ENCODE measurements at places on chromosomes 5 and 9.

- H3K4me1 ChIP-seq = peaks cover 16% of the 10 kb centered on the region
- H3K4me3 ChIP-seq = no peak overlapping the region
- H3K27me3 ChIP-seq = no peaks in the 10 kb centered on the region
- H3K36me3 ChIP-seq = no peaks in the 10 kb centered on the region
- no peak for DNase-seq
- no peak overlapping the region for H3K27ac ChIP-seq
Observed at GRCh38 chr5:15611008-15611407, 111.0 kb downstream of the FBXL7 start.

DNA sequence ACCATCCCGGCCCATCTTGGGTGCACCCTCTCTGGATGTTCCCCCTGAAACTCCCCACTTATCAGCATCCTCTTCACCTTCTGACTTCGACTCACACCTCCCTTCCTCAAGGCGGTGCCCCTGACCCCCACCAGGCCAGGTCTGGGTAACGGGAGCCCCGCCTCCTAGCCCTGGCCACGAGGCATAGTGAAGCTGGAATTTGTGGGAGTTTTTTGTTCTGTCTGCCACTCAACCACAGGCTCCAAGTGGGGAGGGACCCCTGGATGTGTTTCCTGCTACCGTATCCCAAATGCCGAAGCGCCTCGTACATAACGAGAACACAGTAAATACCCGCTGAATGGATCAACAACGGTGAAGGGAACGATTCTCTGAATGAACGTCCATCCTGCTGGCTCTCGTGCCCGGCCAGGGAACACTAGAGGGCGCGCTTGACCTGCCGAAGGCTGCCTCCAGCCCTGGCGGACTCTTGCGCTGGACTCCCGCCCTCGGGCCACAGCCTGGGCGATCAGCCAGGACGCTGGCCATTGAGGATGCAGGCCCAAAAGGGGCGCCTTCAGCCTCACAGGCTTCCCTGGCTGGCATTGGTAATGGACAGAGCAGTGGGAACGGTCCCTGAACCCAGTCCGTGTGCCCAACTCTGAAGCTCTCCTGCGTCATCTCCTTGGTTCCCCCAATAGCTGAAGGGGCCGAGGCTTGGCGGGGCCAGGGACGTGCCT, 47.3 kb upstream of the PHYKPL start:
- H3K36me3 ChIP-seq = no peaks in the 10 kb centered on the region
- H3K4me1 ChIP-seq = peaks cover 13% of the 10 kb centered on the region
- H3K4me3 ChIP-seq = no peak overlapping the region
- DNase-seq = no peak

- no peaks in the 10 kb centered on the region for H3K4me1 ChIP-seq
- DNase-seq = no peak
- H3K36me3 ChIP-seq = no peaks in the 10 kb centered on the region
- H3K27ac ChIP-seq = no peak overlapping the region
- H3K27me3 ChIP-seq = no peaks in the 10 kb centered on the region
Observed at GRCh38 chr9:105328872-105329718, 84.6 kb downstream of the SLC44A1 start.

- no peaks in the 10 kb centered on the region for H3K27me3 ChIP-seq
- no peak for DNase-seq
- no peak overlapping the region for H3K27ac ChIP-seq
- peaks cover 14% of the 10 kb centered on the region for H3K4me1 ChIP-seq
Observed at GRCh38 chr5:54673523-54674225, 156.1 kb downstream of the SNX18 start.

- no peaks in the 10 kb centered on the region for H3K27me3 ChIP-seq
- H3K36me3 ChIP-seq = no peaks in the 10 kb centered on the region
- no peak for DNase-seq
Observed at GRCh38 chr5:28391277-28391676, 1352.9 kb upstream of the CDH9 start.

- no peaks in the 10 kb centered on the region for H3K27me3 ChIP-seq
- no peak for DNase-seq
- H3K4me3 ChIP-seq = peak overlapping the region; percentile 86
- H3K36me3 ChIP-seq = no peaks in the 10 kb centered on the region
Observed at GRCh38 chr5:129905473-129906176, 1.4 kb downstream of the CHSY3 start.

- DNase-seq = no peak
- peaks cover 27% of the 10 kb centered on the region for H3K4me1 ChIP-seq
- peak overlapping the region; percentile 22 for H3K27ac ChIP-seq
- no peaks in the 10 kb centered on the region for H3K36me3 ChIP-seq
Observed at GRCh38 chr9:27367175-27367798, 70.3 kb upstream of the EQTN start.

- H3K27ac ChIP-seq = peak overlapping the region; percentile 78
- DNase-seq = no peak
- H3K36me3 ChIP-seq = no peaks in the 10 kb centered on the region
- no peak overlapping the region for H3K4me3 ChIP-seq
- H3K27me3 ChIP-seq = no peaks in the 10 kb centered on the region
- peaks cover 15% of the 10 kb centered on the region for H3K4me1 ChIP-seq
Observed at GRCh38 chr5:119410448-119411159, 41.7 kb upstream of the HSD17B4 start.

GRCh38 chr5:113140837-113141671, 164.5 kb downstream of the DCP2 start:
- H3K36me3 ChIP-seq = no peaks in the 10 kb centered on the region
- H3K4me1 ChIP-seq = peaks cover 22% of the 10 kb centered on the region
- peak overlapping the region; percentile 36 for H3K27ac ChIP-seq
- no peaks in the 10 kb centered on the region for H3K27me3 ChIP-seq
- DNase-seq = no peak

DNA sequence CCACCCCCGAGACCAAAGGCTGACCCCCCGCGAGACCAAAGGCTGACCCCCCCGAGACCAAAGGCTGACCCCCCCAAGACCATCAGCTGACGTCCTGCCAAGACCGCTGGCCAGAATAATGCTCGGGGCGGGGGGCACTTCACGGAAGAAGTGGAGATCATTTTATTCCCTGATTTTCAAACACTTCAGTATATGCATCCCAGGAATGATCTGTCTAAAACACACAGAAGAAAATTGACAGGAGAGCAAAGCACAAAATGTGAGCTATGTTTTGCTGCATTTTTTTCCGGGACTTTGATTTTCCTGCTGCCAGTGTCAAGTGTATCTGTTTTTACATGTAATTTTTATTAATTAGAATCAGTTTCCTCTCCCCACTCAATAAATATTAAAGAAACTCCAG, 67.1 kb downstream of the ADAMTS2 start:
- H3K36me3 ChIP-seq = no peaks in the 10 kb centered on the region
- no peak for DNase-seq
- no peaks in the 10 kb centered on the region for H3K27me3 ChIP-seq
- peaks cover 56% of the 10 kb centered on the region for H3K4me1 ChIP-seq
- H3K4me3 ChIP-seq = no peak overlapping the region
- H3K27ac ChIP-seq = peak overlapping the region; percentile 67

DNA sequence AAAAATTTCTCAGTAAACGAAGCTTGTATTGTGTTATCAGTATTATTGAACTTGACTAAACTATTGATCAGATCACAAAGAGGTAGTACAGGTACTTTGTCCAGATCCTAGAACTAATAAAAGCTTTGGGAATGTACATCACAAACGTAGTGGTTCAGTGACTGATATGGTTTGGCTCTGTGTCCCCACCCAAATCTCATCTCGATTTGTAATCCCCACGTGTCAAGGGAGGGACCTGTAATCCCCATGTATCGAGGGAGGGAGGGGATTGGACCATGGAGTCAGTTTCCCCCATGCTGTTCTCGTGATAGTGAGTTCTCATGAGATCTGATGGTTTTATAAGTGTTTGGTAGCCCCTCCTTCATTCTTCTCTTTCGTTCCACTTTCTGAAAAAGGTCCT, 100.9 kb downstream of the ARRDC3 start:
- H3K4me1 ChIP-seq = peaks cover 30% of the 10 kb centered on the region
- H3K27ac ChIP-seq = no peak overlapping the region
- H3K36me3 ChIP-seq = no peaks in the 10 kb centered on the region
- H3K4me3 ChIP-seq = no peak overlapping the region
- H3K27me3 ChIP-seq = no peaks in the 10 kb centered on the region

GRCh38 chr9:68497629-68498028, 43.1 kb downstream of the TMEM252 start:
- H3K36me3 ChIP-seq = no peaks in the 10 kb centered on the region
- DNase-seq = no peak
- H3K27me3 ChIP-seq = no peaks in the 10 kb centered on the region
- no peak overlapping the region for H3K4me3 ChIP-seq

GRCh38 chr5:101539315-101539714, 636.2 kb upstream of the ST8SIA4 start:
- no peaks in the 10 kb centered on the region for H3K4me1 ChIP-seq
- no peak overlapping the region for H3K27ac ChIP-seq
- no peak for DNase-seq
- no peaks in the 10 kb centered on the region for H3K27me3 ChIP-seq
- H3K36me3 ChIP-seq = no peaks in the 10 kb centered on the region

DNA sequence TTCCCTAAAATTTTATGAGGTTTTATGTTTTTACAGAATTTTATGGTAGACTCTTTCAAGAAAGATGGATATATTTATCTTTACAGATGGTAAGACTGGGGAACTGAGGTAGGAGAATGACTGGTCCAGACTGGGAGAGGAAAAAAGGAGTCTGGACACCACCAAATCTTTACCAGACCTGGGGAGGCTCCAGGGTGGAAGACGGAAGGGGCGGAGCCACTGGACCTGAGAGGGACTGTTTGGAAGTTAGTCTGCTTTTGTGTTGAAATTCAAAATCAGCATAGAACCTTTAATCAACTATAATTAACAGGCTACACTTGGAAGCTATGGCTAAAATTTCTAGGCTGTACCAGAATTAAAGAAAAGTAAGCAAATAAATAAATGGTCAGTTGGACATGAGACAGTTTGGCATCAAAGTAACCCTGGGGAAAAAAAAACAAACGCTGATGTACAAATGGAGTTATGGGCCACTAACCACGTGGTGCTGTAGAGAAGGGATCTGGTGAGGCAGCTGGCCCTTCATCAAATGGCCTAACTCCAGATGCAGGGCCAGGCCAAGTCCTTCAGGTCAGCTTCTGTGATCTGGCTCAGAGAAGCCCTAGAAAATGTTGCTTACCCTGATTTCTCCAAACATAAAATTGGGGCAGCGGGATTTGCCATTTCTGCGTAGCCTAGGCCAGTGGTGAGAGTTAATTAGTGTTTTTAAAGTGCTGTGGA, 155.1 kb downstream of the ARSB start:
- H3K4me3 ChIP-seq = no peak overlapping the region
- peak overlapping the region; percentile 47 for H3K27ac ChIP-seq
- H3K27me3 ChIP-seq = no peaks in the 10 kb centered on the region
- no peaks in the 10 kb centered on the region for H3K36me3 ChIP-seq

DNA sequence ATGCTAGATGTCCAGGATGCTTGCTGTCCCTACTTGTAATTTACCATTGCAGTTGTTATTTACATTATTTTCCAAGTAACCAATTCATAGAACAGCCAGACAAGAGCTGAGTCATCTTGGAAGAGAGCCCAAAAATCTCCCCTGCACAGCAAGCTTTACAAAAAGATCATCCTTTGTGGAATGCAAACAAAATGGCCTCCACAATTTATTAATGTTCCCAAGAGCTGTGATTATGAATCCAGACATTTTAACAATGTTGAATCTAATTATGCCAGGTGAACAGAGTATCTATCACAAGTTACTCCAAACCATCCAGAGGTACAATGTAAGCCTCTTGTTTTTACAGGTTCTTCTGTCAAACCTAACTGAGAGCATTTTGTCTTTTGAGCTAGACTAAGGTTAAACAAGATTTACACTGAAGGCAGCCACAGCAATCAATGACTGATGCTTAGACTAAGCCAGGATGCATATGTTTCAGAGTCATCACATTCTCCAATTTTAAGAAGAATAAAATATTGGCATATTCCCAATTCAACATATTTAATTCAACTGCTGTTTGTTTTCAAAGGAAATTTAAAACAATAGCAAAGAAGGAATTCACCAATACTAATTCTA, 95.3 kb upstream of the SLC12A2 start:
- no peak overlapping the region for H3K27ac ChIP-seq
- H3K4me1 ChIP-seq = no peaks in the 10 kb centered on the region
- no peak overlapping the region for H3K4me3 ChIP-seq
- no peak for DNase-seq
- no peaks in the 10 kb centered on the region for H3K36me3 ChIP-seq

DNA sequence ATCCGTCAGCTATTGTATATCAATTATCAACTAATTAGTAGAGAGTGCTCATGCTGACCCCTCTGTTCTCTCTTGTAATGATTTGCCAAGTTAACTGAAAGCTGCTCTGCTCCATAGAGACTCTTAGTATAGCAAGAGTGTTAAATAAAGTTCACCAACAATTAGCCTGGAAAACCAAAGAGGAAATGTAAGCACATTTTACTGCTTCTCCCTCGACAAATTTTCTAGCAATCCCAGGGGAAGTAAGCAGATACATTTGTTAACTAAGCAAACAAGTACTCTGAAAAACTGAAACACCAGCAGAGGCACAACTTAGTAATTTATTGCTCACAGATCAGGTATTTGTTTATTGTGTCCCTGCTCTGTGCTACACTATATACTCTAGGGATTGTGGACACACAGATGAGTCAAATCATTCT, 162.2 kb downstream of the GLIS3 start:
- H3K4me3 ChIP-seq = no peak overlapping the region
- H3K4me1 ChIP-seq = peaks cover 10% of the 10 kb centered on the region
- no peaks in the 10 kb centered on the region for H3K36me3 ChIP-seq
- DNase-seq = no peak

DNA sequence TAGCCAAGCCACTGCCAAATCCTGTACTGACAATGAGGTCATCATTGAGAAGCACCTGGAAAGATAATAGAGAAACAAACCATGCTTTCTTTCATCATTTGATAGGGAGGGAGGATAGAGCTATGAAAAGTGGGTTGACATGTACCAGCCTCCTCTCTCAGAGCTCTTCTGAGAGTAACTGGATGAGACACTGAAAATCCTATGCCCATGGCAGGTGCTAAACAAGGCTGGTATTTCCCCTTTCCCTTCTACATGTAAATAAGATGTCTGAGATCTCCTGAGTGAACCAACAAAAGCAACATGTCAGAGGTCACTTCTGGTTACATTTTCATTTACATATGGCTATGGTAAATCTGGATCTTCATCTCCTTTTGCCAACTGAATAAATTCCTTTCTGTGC, 45.3 kb upstream of the TRAF1 start:
- H3K4me1 ChIP-seq = no peaks in the 10 kb centered on the region
- H3K27ac ChIP-seq = no peak overlapping the region
- DNase-seq = no peak
- no peaks in the 10 kb centered on the region for H3K36me3 ChIP-seq
- no peaks in the 10 kb centered on the region for H3K27me3 ChIP-seq
- H3K4me3 ChIP-seq = no peak overlapping the region

- no peaks in the 10 kb centered on the region for H3K36me3 ChIP-seq
- H3K27ac ChIP-seq = no peak overlapping the region
- H3K27me3 ChIP-seq = no peaks in the 10 kb centered on the region
Observed at GRCh38 chr9:69471433-69471832, 146.4 kb downstream of the ENTREP1 start.

GRCh38 chr5:97102010-97102470, 40.4 kb downstream of the LIX1 start:
- H3K36me3 ChIP-seq = no peaks in the 10 kb centered on the region
- H3K4me1 ChIP-seq = no peaks in the 10 kb centered on the region
- no peak overlapping the region for H3K27ac ChIP-seq
- no peak overlapping the region for H3K4me3 ChIP-seq
- no peaks in the 10 kb centered on the region for H3K27me3 ChIP-seq

GRCh38 chr5:59777028-59777427, 116.5 kb downstream of the PDE4D start:
- no peak overlapping the region for H3K27ac ChIP-seq
- H3K27me3 ChIP-seq = no peaks in the 10 kb centered on the region
- H3K36me3 ChIP-seq = no peaks in the 10 kb centered on the region
- no peak for DNase-seq
- H3K4me1 ChIP-seq = no peaks in the 10 kb centered on the region
- H3K4me3 ChIP-seq = no peak overlapping the region

Measured in vagina (tissue), 2 donors.